Activated CD4-positive, alpha-beta memory T cell treated with anti-CD3 and anti-CD28 coated beads, Interleukin-2, amount 10 ng/mL, durations not matched to agents 7 days and 5 days (primary cell): ENCODE measurements at places on chromosomes 1 and 21. TPM values are rescaled to one million over a fixed set of nuclear protein-coding genes. Genes with fewer than 3 reads are reported as not detected.

CFAP141 gene
- not detected for total RNA-seq

DNA sequence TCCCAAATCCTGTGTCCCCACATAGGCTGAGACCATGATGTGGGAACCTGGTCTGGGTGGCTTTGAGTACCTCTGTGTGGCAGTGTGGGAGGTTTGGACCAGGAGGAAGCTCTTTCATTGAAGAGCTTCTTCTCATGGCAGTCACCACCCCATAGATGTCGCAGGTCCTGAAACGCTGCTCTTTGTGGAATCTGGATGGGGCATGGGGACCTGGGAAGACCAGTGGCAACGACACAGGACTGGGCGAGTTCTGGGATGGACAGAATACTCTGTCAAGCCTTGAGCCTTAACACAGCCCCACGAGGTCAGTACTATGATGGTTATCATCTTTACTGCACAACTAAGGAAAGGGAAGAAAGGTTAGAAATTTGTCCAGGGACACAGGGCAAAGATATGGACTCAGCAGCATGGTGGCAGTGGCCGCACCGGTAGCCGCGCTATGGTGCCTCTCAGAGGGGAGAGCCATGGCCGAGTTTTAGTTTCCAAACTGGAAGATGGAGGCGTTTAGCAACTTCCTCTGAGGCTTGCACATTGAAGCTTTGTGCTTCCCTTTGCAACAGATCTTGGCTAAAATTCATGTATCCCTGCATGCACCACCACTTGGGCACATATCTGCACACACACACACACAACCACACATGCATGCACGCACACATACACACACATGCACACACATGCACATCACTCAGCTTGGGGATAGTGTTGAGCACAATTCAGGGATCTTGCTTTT, 117.7 kb upstream of the C1orf174 start:
- H3K4me1 ChIP-seq = no peaks in the 10 kb centered on the region
- no peak for DNase-seq
- no peaks in the 10 kb centered on the region for H3K36me3 ChIP-seq
- H3K27me3 ChIP-seq = no peaks in the 10 kb centered on the region
- H3K4me3 ChIP-seq = no peak overlapping the region

DNA sequence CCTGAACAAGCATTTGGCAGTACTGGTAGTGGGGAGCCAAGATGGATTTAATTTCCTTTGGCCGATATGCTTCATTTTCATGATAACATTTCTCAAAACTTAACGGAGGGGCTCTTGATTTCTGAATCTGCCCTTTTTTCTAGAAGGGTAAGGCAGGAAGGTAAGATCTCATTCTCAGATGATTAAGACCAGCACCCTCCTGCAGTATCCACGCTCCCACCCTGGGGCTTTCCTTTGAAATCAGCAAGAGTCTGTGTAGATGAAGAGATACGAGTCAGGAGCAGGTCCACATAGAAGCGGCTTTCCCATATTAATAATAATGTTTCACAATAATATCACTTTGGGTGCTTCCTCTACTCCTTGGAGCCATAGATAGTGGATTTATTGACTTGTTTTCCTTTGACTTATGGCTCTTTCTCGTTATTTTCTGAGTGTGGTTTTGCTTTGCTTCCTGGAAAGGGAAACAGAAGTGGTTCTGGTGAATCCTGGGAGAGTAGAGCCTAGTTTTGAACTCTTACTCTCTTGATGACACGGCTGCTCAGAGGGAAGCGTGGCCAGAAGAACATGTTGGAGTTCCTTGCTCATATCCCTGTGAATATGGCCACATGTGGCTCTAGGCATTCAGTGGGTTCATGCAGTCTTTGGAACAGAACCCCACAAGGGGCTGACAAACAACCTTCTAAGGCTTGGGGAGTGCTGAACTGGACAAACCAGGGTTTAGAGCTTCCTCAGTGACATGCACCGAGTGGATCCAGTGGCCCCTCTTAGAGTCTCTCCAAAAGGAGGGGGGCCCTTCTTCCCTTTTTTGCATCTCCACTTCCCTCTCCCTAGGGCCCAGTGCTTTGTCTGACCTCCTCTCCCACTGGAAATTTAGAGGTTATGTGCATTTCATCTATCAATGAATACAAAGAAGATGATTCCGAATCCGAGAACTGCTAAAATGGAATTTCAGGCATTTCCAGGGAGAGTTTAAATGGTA, 195.7 kb downstream of the DYRK1A start:
- H3K27ac ChIP-seq = peak overlapping the region; percentile 11
- peak overlapping the region; percentile 91 for H3K4me3 ChIP-seq
- H3K4me1 ChIP-seq = peaks cover 24% of the 10 kb centered on the region

- H3K36me3 ChIP-seq = no peaks in the 10 kb centered on the region
- H3K4me1 ChIP-seq = no peaks in the 10 kb centered on the region
- H3K27ac ChIP-seq = no peak overlapping the region
Observed at GRCh38 chr1:14987829-14988603, 165.5 kb upstream of the TMEM51 start.

DNA sequence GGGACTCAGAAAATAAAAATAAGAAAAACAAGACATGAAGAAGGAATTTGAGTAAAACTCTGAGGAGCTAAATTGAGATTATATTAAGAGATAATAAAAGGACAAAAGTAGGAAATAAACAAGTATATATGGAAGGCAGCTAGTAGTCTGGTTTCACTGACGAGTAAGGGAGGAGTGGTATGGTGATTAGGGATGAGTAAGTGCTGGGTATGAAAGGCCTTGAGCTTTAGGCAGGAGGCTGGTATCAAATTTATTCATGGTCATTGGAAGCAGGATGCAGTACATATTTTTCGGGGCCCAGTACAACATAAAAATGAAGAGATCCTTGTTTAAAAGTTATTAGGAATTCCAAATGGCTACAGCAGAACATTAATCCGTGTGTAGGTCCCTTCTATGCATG, 789.7 kb upstream of the PRMT6 start:
- H3K4me3 ChIP-seq = no peak overlapping the region
- no peaks in the 10 kb centered on the region for H3K36me3 ChIP-seq
- H3K27ac ChIP-seq = no peak overlapping the region
- no peak for DNase-seq
- H3K4me1 ChIP-seq = no peaks in the 10 kb centered on the region
- no peaks in the 10 kb centered on the region for H3K27me3 ChIP-seq

C1orf56 gene
- 1.2 TPM for total RNA-seq

GRCh38 chr1:211247921-211248320, 11.2 kb upstream of the RCOR3 start:
- H3K4me3 ChIP-seq = no peak overlapping the region
- peaks cover 6% of the 10 kb centered on the region for H3K27me3 ChIP-seq
- no peaks in the 10 kb centered on the region for H3K36me3 ChIP-seq
- no peak for DNase-seq

NUF2 gene
- total RNA-seq = 69.1 TPM

LCE1A gene
- total RNA-seq = not detected

BARHL2 gene
- not detected for total RNA-seq

C1orf53 gene
- total RNA-seq = 0.55 TPM

DNA sequence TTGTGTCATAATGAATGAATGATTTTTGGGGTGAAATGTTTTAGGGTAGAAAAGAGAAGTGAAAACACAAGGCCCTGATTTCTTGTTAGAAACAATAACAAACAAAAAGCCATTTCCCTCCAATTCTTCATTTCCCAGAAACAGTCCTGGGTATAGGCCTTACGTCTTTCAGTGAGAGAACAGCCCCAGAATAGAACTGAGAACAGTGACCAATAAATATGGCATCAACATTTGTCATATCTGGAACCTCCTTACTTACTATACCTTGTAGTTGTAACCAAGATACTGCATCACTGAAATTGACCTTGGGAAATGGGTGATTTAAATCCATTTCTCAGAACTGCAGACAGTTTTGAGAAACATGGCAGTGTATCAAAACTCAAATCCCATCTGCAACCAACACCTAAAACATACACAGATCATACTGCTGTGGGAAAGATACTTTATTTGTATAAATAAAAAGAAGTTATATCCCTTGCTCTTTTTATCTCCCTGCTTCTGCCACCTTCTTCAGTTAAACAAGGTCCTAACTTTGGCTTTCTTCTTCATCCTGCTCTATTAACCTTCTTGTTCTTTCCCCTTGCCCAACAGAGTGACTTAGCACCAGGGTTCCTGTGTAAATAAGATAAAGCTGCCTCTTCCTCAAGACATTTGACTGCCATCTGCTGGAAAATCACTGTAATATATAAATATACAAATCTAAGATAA, 19.5 kb downstream of the XKR8 start:
- H3K27ac ChIP-seq = no peak overlapping the region
- no peak overlapping the region for H3K4me3 ChIP-seq
- H3K27me3 ChIP-seq = no peaks in the 10 kb centered on the region
- peaks cover 13% of the 10 kb centered on the region for H3K36me3 ChIP-seq

DNA sequence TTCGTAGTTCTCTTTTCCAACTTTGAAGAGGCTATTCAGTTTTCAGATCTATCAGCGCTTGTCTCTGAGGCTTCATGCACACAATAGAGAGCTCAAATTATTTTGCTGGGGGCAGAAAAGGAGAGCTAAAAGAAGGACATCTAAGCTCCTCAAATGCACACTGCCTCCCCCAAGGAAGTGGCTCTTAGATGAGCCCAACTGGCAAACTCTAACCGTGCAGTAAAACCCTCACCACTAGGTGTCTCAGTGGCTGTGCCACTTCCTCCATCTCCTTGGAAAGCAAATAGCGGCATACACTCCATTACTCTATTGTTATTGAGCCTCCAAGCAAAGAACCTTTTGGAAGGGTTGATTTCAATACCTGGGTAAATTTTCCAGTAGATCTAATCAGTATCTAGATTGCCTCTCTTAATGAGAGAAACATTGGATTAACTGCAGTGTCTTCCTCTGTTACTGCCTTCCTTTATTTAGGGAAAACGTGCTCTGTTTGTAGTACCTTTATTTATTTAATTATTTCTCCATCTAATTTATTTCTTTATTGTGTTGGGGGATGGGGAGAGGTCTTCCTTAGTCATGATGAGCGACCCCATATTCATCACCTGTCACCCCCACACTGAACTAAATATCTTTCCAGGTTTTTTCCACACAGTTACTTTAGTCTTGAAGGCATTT, 9.2 kb upstream of the SFPQ start:
- H3K4me3 ChIP-seq = no peak overlapping the region
- H3K27me3 ChIP-seq = peaks cover 9% of the 10 kb centered on the region
- no peak overlapping the region for H3K27ac ChIP-seq
- DNase-seq = peak; percentile 76

GRCh38 chr1:53510215-53510614, 51.0 kb downstream of the DMRTB1 start:
- no peaks in the 10 kb centered on the region for H3K27me3 ChIP-seq
- DNase-seq = no peak
- H3K4me1 ChIP-seq = no peaks in the 10 kb centered on the region
- H3K27ac ChIP-seq = no peak overlapping the region
- no peaks in the 10 kb centered on the region for H3K36me3 ChIP-seq

DNA sequence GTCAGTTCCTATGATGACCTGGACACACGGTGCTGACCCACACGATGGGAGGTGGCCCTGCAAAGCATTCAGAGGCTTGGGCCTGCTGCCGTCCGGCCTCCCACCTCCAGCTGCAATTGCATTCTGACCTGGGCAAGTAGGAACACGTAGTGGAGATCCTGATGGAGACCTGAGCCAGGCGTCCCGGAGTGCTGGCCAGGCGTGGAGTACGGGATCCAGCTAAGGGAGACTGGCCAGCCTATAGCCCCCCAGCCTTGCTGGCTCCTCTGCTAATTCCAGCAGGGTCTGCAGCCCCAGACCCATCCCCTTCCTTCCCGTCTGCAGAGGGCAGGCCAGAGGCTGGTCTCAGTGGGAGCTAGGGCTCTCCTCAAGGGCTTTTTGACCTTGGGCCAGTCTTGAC, 11.2 kb downstream of the CD46 start:
- no peak overlapping the region for H3K4me3 ChIP-seq
- peaks cover 79% of the 10 kb centered on the region for H3K36me3 ChIP-seq
- H3K27me3 ChIP-seq = no peaks in the 10 kb centered on the region
- no peak for DNase-seq

MMEL1 gene
- 1.0 TPM for total RNA-seq

RGS16 gene
- 6.4 TPM for total RNA-seq

DNA sequence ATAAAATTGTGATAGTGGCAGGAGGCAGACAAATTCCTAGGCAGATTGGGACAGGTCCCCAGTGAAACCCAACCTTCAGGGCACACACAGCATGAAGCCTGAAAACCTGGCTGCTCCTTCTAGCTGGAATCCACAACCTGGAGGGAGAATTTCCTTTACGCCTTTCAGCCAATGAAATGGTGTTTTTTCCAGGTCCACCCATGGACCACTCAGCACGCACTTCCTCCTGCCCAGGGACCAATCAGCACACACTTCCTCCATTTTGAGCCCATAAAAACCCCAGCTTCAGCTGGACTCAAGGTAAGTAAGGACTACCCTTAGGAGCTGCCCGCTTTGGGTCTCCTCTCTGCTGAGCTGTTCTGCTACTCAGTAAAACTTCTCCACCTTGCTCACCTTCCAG, 120.1 kb downstream of the AKT3 start:
- peaks cover 12% of the 10 kb centered on the region for H3K36me3 ChIP-seq
- H3K27ac ChIP-seq = no peak overlapping the region
- H3K27me3 ChIP-seq = no peaks in the 10 kb centered on the region
- H3K4me1 ChIP-seq = peaks cover 22% of the 10 kb centered on the region

GRCh38 chr1:43791243-43791642, 83.9 kb downstream of the ST3GAL3 start:
- no peak overlapping the region for H3K27ac ChIP-seq
- no peak overlapping the region for H3K4me3 ChIP-seq
- peaks cover 13% of the 10 kb centered on the region for H3K4me1 ChIP-seq
- H3K27me3 ChIP-seq = no peaks in the 10 kb centered on the region
- DNase-seq = no peak
- peaks cover 12% of the 10 kb centered on the region for H3K36me3 ChIP-seq

- peak overlapping the region; percentile 21 for H3K4me3 ChIP-seq
- H3K27ac ChIP-seq = peak overlapping the region; percentile 82
- peaks cover 56% of the 10 kb centered on the region for H3K4me1 ChIP-seq
- H3K27me3 ChIP-seq = no peaks in the 10 kb centered on the region
- H3K36me3 ChIP-seq = peaks cover 18% of the 10 kb centered on the region
Observed at GRCh38 chr21:29078869-29079767, 5.7 kb upstream of the CCT8 start.

GRCh38 chr1:113663165-113663951, 95.9 kb downstream of the PHTF1 start:
- no peaks in the 10 kb centered on the region for H3K4me1 ChIP-seq
- H3K36me3 ChIP-seq = peaks cover 4% of the 10 kb centered on the region
- DNase-seq = no peak
- H3K27ac ChIP-seq = no peak overlapping the region
- no peak overlapping the region for H3K4me3 ChIP-seq

PCAT6 gene
- total RNA-seq = 1.9 TPM

KCND3 gene
- total RNA-seq = not detected

ASTN1 gene
- not detected for total RNA-seq
